ENCODE measurements at places on chromosomes 7 and 10. TPM values are rescaled to one million over a fixed set of nuclear protein-coding genes. Genes with fewer than 3 reads are reported as not detected.

GRCh38 chr7:149605696-149606095, 108.1 kb upstream of the ZNF746 start:
- H3K27ac ChIP-seq, result no peak overlapping the region
- no peak overlapping the region for H3K4me3 ChIP-seq
- peaks cover 3% of the 10 kb centered on the region for H3K4me1 ChIP-seq
- H3K27me3 ChIP-seq, result no peaks in the 10 kb centered on the region

DNA sequence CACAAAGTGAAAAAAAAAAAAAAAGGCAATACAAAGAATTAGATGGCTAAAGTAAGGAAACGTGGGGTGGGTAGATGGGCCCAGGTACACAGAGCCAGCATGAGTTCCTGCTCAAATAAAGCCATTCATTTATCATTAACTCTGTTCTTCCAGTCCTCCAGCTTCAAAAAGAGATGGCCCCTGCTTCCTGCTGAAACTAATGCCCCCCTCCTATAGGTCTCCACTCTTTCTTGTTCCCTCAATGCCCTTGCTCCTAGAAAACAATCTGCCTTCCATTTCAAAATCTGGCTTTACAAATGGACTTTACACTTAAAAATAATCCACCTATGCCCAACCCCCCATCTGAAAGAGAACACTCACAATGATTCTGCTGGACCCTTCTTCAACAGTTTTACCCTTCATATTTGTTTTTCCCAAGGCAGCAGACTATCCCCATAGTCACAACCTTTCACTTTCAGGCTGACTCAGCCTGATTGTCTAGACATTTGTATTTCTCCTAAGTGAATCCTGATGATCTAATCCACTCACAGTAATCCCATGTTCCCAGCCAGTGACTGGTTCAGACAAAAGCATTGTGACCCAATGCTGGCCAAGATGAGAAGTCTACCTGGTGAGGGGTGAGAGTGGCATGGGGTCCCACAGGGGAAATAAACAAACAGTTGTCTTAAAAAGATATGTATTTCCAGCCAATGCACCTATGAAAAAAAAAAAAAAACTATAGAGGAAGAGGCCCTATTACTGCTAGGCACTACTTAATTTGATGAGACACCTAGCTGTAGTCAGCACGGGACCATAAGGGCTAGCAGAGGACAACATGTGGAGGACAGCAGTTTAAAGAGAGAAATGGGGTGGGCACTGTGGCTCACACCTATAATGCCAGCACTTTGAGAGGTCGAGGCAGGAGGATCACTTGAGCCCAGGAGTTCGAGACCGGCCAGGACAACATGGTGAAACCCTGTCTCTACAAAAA, 74.6 kb upstream of the GRID1 start:
- no peak overlapping the region for H3K27ac ChIP-seq
- H3K27me3 ChIP-seq, result no peaks in the 10 kb centered on the region
- no peak for DNase-seq
- no peaks in the 10 kb centered on the region for H3K4me1 ChIP-seq
- no peak overlapping the region for H3K4me3 ChIP-seq

GRCh38 chr7:88670536-88670935, 89.0 kb upstream of the ZNF804B start:
- no peaks in the 10 kb centered on the region for H3K27me3 ChIP-seq
- no peak for DNase-seq
- no peak overlapping the region for H3K4me3 ChIP-seq
- no peaks in the 10 kb centered on the region for H3K4me1 ChIP-seq
- no peaks in the 10 kb centered on the region for H3K36me3 ChIP-seq

The NANOS1 gene
- 15.0 TPM for total RNA-seq

The TMEM196 gene
- total RNA-seq, result not detected
